Inflammatory macrophage (primary cell): ENCODE measurements at places on chromosomes 7 and 10.

DNA sequence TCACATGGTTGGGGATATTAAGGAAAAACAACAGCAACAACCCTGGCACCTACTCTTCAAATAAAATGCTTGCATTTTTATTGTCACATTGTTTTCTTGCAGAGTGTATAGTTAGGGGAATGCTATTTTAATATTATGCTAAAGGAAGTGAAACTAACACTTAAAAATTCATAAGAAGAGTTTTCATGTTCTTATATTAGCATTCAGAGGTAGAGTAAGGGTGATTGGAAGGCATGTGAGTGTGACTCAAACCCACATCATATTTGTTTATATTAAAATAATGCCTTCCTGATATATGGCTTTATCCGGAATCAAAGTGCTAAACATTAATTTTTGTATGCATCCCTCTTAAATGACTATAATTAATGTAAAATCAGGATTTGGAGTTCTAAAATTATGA is 59.8 kb upstream of the TES start:
- DNase-seq = peak; percentile 57

DNA sequence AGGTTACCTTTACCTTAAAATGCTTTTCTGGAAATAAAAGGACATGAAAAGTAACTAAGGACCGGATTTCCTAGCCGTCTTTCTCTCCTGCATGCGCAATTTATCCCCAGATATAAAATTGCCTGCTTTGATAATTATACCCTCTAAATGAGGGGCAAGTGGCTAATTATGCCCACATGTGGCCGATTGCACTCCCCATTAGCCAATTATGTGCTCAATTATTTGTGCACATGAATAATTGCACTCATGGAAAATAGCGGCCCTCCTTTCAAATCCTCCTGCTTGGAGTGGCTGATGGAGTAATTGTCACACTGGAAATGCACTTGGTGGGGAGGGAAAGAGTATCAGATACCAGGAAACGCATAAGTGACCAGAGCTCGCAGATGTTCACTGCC is 66.4 kb upstream of the ATRNL1 start:
- DNase-seq = no peak

- no peak for DNase-seq
Measured at GRCh38 chr7:73761854-73762658, 8.0 kb downstream of the CLDN3 start.

DNA sequence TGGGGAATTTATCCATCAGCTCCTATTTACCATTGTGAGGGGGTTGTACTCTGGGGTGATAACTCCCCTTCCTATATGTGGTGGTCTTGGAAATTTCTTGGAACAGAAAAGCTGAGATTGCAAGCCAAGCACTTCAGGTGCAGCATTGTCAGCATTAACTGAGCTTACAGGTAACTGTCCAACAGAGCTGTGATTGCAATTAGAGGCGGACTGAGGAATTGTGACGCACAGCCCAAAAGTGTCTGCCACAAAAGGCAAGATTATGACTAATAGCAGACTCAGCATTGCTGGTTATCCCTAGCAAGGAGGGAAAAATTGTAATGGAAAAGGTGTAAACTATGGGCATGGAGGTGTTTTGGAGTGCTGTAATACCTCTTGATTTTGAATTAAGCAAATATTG is 126.1 kb upstream of the AGR3 start:
- no peak for DNase-seq

DNA sequence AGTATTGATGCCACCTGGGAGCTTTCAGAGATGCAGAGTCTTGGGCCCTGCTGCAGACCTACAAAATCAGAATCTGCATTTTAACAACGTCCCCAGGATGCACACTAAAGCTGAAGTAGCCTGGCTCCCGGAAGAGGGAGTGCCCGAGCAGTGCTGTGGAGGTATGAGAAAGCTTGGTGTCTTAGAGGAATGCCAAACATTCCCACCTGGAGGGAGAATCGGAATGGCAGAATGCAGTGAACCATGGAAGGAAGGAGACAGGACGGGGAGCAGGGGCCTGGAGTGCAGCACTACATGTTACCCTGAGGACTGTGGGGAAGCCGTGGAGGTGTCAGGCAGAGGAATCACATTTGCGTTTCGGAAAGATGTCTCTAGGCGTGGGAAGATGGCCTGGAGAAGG is 90.9 kb downstream of the AOAH start:
- DNase-seq = no peak

DNA sequence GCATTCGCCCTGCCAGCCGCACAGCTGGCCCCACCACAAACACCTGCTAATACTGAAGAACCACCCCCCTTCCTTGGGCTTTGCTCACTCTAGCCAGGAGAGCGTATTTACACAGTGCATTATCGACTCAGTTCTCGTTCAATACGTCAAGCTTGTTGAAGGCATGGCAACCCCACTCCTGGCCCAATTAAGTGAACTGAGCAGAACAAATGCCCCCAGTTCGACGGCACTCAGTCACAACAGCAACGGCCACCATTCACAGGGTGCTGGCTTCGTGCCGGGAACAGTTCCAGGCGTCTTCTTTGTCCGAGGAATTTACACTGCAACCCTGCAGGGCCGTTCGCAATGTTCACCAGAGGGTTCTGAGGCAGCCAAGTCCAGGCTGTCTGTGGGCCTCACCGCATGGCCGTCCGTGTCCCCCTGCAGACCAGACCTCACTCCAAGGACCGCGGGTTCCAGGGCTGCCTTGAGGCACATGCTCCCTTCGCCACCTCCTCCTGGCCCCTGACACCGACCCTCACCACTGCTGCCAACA is 175.3 kb downstream of the DIP2C start:
- DNase-seq = no peak

DNA sequence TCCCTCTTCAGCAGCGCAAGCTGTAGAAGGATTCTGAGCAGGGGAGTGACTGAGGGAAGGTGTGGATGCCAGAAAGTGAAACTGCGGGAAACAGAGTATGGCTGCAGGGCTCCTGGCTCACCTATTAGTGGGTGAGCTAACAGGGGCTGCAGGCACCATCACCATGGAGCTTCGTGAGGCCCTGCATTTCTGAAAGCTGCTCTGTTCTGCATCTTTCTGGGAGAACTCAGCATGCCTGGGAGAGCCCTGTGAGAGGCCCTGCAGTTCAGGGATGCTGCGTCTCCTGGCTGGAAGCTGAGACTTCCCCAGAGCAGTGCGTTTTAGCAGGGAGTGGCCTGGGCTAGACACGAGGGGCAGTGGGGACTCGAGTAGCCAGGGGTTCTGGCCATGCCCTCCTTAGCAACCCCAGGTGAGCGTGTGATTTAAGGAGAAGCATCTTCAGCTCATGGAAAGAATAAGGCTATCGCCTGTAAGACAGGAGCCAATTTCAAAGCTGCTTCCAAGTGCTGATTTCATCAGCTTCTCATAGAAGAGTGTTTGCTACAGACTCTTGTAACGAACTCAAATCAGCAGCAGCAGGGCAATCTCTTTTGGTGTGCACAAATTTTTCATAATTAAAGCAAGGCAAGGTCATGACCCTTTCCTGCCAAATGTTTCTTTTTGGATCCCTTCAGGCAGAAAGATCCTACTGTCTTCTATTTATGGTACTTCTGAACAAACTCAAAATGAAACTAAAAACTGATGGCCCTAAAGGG is 293.6 kb upstream of the ZNF32 start:
- DNase-seq = no peak

DNA sequence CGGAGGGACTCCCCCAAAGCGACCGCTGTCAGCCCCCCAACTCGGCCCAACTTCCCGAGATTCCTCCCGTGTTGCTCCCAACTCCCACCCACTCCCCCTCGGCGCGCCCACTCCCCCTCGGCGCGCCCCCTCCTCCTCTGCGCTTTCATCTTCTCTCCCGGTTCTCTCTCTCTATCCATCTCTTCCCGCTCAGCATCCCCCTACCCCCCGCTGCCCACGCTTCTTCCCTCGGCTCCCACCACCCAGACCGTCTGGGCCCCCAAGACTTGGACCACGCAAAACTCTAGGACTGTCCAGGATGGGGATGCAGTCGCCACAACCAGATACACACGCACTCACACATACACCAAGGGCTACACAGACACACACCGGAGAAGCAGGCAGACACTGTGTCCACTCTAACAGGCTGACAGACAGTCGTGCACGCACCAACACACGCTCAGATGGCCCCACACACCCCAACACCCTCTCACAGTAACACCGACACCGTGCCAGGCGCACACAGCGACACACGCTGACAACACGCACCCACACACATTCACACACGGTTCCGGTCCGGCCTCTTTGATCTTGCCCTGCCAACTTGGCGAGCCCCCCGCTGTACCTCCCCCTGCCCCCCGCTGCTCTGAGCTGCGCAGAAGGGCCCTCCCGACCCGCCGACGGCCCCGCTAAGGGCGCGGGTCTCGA is 1.1 kb downstream of the GRID1 start:
- DNase-seq = no peak

DNA sequence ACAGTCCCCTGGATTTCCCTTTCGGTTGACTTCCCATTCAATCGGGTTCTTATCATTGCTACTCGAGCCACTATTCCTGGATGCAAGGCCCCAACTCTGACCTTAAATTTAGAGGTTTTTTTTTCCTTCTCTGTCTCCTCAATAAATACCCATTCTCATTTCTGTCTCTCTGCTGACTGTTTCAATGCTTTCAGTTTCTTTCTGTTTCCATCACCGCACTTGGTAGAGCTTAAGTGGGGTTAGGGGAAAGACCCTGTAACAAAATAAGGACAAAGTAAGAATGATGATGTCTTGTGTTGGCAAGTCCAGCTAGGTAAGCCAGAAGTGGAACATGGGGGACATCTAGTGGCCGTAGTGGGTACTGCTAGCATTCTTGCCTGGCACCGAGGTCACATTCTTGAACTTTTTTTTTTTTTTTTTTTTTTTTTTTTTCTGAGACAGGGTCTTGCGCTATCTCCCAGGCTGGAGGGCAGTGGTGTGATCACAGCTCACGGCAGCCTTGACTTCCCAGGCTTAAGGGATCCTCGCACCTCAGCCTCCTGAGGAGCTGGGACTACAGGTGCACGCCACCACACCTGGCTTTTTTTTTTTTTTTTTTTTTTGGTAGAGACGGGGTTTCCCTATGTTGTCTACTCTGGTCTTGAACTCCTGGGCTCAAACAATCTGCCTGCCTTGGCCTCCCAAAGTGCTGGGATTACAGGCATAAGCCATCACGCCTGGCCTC is 40.3 kb downstream of the ZC3HC1 start:
- peak; percentile 89 for DNase-seq

DNA sequence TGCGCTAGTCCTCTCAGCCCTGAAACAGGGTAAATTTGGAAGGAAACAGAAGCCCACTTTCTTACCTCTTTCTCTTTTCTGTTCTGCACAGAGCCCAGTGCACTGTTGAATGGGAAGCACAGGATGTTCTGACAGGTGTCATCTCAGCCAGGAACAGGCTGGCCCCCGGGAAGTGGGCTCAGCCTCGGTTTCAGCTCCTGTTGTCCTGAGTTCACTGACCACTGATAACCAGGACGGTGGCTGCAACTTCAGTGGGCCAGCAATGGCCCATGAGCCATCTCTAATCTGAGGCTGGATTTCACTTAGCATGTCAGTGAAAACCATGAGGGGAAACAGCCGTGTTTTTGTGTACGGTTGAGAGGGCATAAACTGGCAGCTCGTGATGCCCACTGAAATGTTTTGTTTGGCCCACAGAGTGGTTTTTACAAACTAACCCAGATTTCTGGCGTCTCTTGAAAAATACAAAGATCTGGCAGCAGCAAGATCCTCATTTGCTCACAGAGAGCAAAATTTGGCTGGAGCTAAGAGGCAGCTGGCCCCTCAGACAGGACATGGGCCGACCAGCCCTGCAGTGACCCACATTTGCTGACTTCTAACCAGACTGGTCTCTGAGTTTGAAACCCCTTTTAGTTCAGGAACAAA is 455.9 kb downstream of the PAXIP1 start:
- no peak for DNase-seq
